ENCODE measurements at places on chromosomes 2 and 18. TPM values are rescaled to one million over a fixed set of nuclear protein-coding genes. Genes with fewer than 3 reads are reported as not detected.

DNA sequence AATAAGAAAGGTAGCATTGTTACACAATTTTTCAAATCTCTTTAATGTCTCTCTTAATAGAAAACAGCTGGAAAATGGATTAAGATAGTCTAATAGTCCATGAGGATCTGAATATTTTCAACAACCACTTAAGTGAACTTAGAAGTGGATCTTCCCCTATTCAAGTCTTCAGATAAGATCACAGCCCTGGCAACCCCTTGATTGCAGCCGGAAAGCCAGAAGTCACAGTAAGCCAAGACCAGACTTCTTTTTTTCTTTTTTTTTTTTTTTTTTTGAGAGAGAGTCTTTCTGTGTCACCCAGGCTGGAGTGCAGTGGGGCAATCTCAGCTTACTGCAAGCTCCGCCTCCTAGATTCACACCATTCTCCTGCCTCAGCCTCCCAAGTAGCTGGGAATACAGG, 18.6 kb upstream of the ZC3H15 start:
- no peak for DNase-seq
- no peaks in the 10 kb centered on the region for H3K4me1 ChIP-seq
- no peak overlapping the region for H3K27ac ChIP-seq

- no peak overlapping the region for H3K4me3 ChIP-seq
- no peaks in the 10 kb centered on the region for H3K36me3 ChIP-seq
- peak overlapping the region; percentile 6 for H3K27ac ChIP-seq
- H3K27me3 ChIP-seq, result no peaks in the 10 kb centered on the region
- DNase-seq, result no peak
Observed at GRCh38 chr18:36572135-36572856, 256.5 kb downstream of the TPGS2 start.

DNA sequence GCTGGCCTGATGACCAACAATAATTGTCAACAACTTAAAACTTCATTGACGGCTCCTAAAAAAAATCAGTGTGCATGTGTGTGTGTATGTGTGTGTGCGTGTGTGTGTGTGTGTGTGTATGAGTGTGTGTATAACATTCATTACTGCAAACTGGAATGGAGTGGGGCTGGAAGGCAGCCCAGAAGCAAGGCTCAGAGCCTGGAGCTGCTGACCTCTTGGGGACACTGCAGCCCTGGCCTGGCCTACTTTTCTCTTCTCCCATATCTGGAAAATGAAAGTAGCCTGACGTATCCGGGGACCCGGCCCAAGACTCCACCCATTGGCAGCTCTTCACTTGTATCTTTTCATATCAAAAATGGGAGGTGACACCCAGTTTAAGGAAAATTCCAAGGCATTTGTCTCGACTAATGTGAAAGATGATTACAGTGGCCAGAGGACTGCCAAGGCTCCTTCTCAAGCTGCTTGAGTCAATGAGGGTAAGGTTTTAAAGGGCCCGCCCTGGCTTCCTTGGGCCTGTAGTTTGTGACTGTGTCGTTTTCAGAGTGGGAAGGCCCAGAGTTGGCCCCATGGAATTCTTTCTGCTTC, 72.4 kb upstream of the IL1R1 start:
- DNase-seq, result peak; percentile 88
- H3K4me3 ChIP-seq, result peak overlapping the region; percentile 35
- H3K4me1 ChIP-seq, result peaks cover 32% of the 10 kb centered on the region

DSC2 gene
- 31.1 TPM for total RNA-seq

DNA sequence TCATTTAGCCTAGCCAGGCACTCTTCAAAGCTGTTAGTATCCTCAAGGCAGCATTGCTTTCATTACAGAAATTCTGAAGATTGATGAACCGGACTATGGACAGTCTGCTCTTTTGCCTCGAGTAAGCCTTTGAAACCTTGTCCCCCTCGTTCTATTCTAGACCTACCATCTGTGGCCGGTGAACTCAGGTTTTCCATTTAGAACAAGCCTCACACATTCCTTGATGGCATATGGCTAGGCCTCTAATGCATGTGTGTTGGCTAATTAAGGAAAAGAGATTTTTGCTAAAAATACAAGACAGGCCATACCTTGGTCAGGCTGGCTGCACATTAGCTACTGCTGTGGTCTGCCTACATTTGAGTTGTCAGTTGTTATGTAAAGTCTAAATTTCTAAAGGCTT, 111.8 kb downstream of the CERS6 start:
- DNase-seq, result no peak
- H3K4me3 ChIP-seq, result no peak overlapping the region
- H3K27ac ChIP-seq, result peak overlapping the region; percentile 61
- H3K4me1 ChIP-seq, result peaks cover 16% of the 10 kb centered on the region
- H3K36me3 ChIP-seq, result no peaks in the 10 kb centered on the region
